ENCODE measurements at places on chromosomes 3 and 15.
A peak's percentile ranks its signal among the peaks of the same experiment; 100 is the strongest.

DNA sequence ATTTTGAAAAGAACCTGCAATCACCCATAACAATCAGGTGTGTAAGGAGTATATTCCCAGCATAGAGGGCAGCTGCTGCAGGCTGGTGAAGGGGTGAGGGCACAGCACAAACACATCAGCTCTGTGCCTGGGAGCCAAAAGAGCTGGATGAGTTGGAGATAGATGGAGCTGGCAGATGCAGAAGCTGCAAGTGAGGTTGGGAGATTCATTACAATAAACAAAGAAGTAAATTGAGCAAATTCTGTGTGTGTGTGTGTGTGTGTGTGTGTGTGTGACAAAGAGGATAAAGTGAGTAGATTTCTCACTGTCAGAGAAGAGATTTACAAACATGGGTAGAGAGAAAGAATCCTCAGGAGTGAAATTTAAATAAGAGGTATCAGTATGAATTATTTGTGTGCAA is 994.7 kb downstream of the EPHA3 start:
- DNase-seq = no peak

GRCh38 chr3:53202331-53203015 is 41.5 kb downstream of the PRKCD start:
- no peak for DNase-seq

DNA sequence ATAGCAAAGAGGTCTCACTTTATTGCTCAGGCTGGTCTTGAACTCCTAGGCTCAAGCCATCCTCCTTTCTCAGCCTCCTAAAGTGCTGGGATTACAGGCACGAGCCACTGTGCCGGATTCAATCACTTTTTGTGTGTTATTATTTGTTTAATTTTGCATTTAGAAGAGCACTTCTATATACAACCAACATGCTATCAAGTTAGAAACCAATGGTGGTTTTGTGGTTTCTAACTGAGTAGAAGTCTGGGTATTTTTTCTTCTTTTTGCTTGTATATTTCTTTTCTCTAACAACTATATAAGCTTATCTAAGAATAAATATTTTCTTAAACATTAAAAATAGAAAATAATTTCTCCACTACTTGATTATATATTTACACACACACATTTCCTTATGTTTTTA is 86.7 kb downstream of the PEAK1 start:
- no peak for DNase-seq

DNA sequence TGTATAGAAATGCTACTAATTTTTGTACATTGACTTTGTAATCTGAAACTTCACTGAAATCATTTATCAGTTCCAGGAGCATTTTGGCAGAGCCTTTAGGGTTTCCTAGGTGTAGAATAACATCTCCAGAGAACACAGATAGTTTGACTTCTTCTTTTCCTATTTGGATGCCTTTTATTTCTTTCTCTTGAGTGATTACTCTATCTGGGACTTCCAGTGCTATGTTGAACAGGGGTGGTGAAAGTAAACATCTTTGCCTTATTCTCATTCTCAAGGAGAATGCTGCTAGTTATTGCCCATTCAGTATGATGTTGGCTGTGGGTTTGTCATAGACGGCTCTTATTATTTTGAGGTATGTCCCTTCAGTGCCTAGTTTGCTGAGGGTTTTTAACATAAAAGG is 697.9 kb upstream of the ROBO1 start:
- DNase-seq = no peak

- DNase-seq = peak; percentile 41
Observed at GRCh38 chr15:34358367-34358766, 8.6 kb downstream of the LPCAT4 start.

DNA sequence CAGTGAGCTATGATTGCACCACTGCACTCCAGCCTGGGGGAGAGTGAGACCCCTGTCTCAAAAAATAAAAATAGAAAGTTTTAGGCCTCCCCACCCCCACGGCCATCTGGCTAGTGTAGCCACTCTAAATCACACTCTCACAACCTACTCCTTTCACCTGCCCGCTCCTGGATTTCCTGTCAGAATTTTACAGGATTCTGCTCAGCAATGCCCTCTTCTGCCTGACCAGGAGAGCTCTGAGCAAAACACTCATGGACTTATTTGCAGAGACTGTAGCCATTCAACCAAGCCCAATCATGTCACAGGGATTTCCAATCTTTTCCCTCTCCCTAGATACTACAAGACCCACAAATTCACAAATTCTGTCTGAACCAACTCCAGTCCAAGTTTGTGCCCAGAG is 242.6 kb upstream of the TPRG1 start:
- DNase-seq = no peak

DNA sequence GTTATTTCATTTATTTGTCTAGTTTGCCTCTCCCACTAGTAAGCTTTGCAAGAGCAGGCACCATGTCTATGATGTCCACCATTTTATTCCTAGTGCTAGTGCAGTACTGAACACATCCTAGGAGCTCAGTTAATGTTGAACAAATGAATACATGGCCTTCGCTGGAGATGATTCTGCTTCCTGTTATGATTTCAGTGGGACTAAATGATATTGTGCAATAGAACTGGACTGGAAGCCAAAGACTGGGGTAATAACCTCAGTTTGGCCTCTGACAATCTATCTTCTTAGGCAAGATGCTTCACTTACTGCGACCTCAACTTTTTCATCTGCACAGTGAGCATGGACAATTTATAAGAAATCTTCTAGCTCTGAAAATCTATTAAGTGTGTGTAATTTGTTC is 191.3 kb downstream of the ADAMTSL3 start:
- DNase-seq = no peak

GRCh38 chr3:45704301-45704943 is 15.2 kb downstream of the SACM1L start:
- no peak for DNase-seq

GRCh38 chr3:152377184-152377570 is 108.4 kb downstream of the MBNL1 start:
- no peak for DNase-seq

GRCh38 chr3:181691901-181692300 is 19.8 kb upstream of the SOX2 start:
- peak; percentile 49 for DNase-seq

GRCh38 chr3:195905970-195906864 is 2.1 kb downstream of the TNK2 start:
- DNase-seq = no peak

DNA sequence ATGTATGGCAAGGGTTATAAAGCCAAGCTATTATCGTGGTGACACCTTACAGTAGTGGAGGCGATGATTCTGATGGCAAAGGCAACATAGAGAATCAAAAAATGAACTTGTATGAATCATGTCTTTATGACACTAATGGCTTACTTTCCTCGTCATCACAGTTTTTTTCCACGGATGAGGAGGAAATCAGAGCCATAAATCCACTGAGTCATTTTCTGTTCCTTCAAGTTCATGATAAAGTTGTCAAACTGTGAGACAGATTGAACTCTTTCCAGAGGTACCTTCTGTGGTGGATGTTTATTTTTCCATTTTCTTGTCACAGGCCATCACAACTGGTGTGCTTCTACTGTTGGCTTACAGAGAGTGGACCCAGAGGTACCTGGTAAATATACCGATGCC is 8.5 kb downstream of the TMEM212 start:
- no peak for DNase-seq

DNA sequence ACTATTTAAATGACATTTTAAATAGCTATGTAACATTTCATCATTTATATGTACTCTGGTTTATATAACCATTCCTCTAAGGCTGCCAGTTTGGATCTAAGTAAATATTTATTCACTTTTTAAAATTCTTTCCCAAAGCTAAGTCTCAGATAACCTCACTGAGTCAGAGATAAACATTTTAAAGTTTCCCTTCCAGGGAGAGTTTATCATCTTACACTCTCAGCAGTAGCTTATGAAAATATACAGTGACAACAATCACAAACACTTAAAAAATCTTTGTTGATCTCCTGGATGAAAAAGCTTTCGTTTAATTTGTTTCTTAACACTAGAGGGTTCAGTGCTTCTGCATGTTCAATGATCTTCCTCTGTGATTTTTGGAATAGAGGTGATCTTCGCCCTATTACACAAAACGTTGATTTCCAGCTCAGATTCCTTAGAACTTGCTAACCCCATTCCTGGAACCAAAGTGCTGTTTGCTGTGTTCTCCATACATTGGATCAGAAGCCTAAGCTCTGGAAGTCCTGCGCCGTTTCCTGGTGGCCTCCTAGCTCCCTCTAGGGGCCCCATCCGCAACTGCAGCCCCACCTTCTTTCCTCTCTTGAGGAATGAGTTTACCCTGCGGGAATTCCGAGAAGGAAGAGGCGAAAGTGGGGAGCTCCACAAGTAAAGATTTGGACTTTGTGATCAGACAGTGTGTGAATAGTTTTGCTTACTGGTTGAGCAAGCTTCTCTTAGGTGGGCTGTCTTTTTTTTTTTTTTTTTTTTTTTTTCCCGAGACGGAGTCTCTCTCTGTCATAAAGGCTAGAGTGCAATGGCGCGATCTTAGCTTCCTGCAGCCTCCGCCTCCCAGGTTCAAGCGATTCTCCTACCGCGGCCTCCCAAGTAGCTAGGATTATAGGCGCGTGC is 29.3 kb upstream of the SACM1L start:
- peak; percentile 71 for DNase-seq

- no peak for DNase-seq
Observed at GRCh38 chr3:151974067-151974466, 100.6 kb downstream of the SUCNR1 start.

GRCh38 chr3:161745741-161746140 is 249.1 kb downstream of the OTOL1 start:
- DNase-seq = no peak

GRCh38 chr3:188807006-188807405 is 364.8 kb upstream of the TPRG1 start:
- no peak for DNase-seq

- DNase-seq = no peak
Observed at GRCh38 chr15:100714034-100714748, 111.8 kb downstream of the ASB7 start.

DNA sequence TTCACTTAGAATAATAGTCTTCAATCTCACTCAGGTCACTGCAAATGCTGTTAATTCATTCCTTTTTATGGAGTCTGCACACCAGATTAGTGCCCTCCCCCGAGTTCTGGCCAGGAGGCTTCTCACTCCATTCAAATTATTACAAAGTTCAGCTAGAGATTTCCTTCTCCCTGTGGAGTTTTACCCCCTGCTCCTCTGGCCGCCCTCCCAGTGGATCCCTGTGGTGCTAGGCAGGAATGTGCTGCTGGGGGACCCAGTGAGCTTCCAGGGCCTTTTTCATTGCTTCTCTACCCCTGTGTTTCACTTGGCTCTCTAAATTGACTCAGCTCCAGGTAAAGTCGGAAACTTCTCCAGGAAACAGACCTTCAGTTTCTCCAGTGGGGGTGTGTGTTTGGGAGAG is 42.7 kb upstream of the CD200R1L start:
- DNase-seq = no peak

DNA sequence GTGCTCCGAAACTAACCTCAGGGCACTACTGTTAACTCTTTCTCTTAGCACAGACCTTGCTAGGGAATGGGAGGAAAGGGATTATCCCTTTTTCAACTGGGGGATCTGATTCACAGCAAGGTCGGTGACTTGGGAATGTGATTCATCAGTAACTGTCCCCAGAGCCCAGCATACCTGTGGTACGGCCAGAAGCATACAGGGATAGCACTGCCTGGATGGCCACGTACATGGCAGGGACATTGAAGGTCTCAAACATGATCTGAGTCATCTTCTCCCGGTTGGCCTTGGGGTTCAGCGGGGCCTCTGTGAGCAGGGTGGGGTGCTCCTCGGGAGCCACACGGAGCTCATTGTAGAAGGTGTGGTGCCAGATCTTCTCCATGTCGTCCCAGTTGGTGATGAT is 2.3 kb downstream of the ACTC1 start:
- DNase-seq = no peak

DNA sequence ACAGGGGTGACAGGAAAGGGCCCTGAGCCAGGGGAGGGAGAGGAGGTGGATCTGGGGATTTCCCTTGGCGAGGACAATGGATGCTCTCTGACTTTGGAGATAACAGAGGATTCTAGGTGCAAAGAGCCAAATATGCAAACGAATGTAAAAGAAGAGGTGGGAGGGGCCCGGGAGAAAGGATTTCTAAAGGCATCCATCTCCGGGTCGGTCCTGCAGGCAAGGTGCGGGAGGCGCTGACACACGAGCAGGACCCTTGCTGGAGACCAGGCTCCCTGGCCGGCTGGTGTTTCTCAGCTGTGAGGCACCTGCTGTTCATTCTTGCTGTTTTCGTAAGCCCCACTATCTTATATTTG is 115.2 kb upstream of the TLE3 start:
- no peak for DNase-seq

All from SK-N-SH (cell line).